ENCODE measurements at places on chromosomes 7 and 10.
A peak's percentile ranks its signal among the peaks of the same experiment; 100 is the strongest.

- no peak for DNase-seq
These were observed 51.9 kb downstream of the SLC29A4 start for GRCh38 chr7:5334671-5335070.

GRCh38 chr7:123974326-123974908, 49.4 kb downstream of the SPAM1 start:
- no peak for DNase-seq

GRCh38 chr7:2032876-2033407, 199.8 kb downstream of the MAD1L1 start:
- DNase-seq, result no peak

- no peak for DNase-seq
These were observed 289.7 kb upstream of the VSTM2A start for GRCh38 chr7:54252256-54253035.

DNA sequence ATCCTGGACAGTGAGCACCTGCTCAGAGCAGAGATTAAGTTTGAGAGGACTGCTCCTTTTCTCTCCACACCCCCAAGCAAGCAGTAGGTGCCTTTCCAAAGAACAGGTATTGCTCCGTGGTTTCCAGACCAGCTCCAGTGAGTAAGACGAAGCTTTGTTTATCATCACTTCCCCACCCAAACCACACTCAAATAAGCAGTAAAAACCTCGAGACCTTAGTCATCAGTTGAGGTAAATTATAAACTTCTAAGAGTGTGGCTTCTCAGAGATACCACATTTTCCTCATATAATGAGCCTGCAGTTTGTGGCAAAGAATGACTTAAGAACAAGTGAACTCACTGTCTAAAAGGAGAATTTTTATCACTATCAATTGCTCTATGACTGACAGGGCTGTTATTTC, 50.0 kb upstream of the GRB10 start:
- DNase-seq, result peak; percentile 3

All from hematopoietic multipotent progenitor cell treated with erythropoietin and hydrocortisone succinate and interleukin-3 and kit ligand, for 8 days (in vitro differentiated cells).